ENCODE measurements at places on chromosomes 5 and 9.

DNA sequence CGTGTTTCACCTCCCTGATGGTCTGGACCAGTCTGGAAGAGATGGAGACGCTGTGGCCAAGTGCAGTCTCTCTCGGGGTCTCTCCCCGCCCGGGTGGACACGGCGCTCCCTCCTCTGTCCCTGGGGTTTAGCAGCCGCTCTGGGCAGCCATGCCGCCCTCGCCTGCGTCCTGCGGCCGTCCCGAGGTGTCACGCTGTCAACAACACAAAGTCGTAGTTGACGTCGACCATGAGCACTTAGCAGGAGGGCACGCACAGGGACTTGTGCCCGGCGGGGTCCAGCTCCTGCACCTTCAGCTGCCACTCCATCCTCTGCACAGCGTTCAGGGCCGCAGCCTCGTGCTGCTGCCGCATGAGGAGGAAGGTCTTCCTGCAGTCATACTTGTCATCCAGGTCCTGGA lies 368.9 kb downstream of the CDH9 start:
- DNase-seq: no peak

GRCh38 chr5:131607903-131608540 lies 27.0 kb downstream of the RAPGEF6 start:
- DNase-seq: no peak

GRCh38 chr5:152151113-152151512 lies 226.5 kb upstream of the GLRA1 start:
- no peak for DNase-seq

GRCh38 chr5:90386099-90386710 lies 23.4 kb downstream of the CETN3 start:
- DNase-seq: no peak

- DNase-seq: peak; percentile 46
Observed at GRCh38 chr9:91775011-91775707, 174.9 kb downstream of the ROR2 start.

DNA sequence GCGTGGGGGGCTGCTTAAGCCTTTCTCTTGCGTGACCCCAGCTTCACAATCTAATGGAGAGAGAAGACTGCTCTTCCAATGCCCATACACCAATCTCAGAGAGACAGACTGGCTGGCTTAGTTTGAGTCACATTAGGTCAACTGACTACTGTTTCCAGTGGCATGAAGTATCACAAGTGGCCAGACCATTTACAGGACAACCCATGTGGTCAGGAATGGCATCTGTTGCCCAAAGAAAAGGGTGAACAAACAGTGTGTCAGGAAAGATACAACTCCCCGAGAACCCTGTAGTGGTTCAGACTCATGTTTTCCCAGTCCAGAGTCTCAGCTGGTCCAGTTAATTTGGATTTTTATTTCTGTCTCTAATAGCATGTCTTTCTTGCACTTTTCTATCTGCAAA lies 177.4 kb upstream of the IL12B start:
- no peak for DNase-seq

DNA sequence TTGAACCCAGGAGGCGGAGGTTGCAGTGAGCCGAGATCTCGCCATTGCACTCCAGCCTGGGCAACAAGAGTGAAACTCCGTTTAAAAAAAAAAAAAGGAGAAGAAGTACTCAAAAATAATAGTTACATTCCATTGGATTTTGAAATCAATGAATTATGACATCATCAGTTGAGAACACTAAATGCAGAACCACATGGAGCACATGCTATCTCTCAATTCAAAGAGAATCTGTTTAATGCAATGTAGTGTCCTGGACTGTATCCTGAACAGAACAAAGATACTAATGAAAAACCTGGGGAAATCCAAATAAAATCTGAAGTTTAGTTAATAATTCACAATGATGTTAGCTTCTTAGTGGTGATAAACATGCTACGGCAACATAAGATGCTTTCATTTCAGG lies 20.3 kb downstream of the CDC14B start:
- DNase-seq: no peak

DNA sequence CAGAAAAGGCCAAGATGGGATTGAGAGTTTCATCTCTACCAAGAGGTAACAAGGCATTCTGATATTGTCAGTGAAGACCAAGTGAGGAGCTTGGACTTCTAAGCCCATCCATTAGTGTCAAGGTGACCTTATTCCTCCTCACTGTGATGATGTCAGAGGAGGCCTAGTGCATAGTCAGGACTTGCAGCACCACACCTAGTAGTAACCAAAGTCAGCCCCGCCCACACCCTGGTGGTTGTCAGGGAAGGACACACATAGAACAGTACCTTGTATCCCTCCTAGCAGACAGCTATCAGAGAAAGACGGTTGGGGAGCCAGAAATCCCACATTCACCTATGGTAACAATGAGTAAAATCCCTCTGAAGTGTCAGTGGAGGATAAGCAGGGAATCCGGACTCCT lies 111.7 kb downstream of the AP3B1 start:
- no peak for DNase-seq

GRCh38 chr5:98454407-98454806 lies 319.1 kb upstream of the RGMB start:
- no peak for DNase-seq

- no peak for DNase-seq
Observed at GRCh38 chr5:168426007-168426863, 60.0 kb upstream of the RARS1 start.

DNA sequence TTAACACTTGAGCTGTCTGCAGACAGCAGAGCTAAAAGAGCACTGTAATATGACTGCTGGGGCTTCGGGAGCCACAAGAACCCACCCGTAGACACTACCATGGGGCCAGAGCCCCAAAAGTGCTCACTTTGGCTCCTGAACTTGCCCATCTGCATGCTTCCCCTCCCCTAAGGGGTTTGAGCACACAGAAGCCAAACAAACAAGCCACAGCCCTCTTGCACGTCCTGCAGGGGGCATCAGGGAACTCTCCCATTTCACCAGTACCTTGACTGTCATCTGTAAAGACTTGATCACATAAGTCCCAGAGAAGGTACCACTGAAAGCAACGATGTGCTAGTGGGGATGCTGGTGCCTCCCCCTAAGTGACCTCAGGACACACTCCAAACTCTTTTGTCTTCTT lies 681.8 kb downstream of the SEMA5A start:
- no peak for DNase-seq

DNA sequence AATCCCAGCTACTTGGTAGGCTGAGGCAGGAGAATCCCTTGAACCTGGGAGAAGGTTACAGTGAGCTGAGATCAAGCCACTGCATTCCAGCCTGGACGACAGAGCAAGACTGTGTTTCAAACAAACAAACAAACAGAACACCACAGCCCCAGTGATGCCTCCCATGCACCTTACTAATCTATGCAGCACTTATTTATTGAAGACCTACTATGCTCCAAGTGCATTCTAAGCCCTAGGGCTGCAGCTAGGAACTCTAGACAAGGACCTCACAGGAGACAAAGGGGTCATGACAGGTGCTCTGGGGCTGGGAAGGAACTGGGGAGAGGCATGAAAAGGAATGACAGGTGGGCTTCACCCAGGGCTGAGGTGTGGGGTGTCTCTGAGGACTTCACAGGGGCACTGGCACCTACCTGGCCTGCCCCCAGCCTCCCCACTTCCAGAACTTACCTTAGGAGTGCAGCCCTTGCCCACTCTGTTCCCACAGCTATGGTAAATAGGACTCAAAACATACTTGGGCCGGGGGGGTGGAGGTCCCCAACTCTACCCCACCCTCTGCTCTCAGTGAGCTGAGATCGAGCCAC lies 69.4 kb downstream of the C9orf50 start:
- no peak for DNase-seq

GRCh38 chr9:6708732-6709131 lies 49.0 kb upstream of the KDM4C start:
- DNase-seq: no peak

- no peak for DNase-seq
Observed at GRCh38 chr9:96719521-96719920, 58.4 kb downstream of the ZNF510 start.

DNA sequence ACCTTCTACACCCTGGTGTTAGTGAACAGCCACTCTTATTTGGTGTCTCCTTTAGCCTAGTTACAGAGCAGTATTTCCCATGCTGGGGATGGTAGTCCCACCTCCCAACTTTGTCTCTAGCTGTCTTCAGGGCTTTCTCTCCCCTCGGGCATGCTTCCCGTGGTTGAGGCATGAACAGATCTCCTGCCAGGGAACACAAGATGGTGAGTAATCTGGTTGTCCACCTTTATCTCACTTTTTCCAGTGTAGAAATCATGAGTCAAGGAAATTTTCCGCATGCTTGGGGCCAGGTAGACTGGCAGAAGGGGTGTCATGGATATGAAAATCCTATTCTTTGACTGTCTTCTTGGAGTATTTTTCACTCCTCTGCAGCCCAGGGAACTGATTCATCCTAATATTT lies 532.9 kb downstream of the ANXA1 start:
- DNase-seq: no peak

- no peak for DNase-seq
Observed at GRCh38 chr9:122286764-122287163, 22.1 kb downstream of the MRRF start.

GRCh38 chr5:150159031-150159430 lies 3.4 kb upstream of the PDGFRB start:
- no peak for DNase-seq

DNA sequence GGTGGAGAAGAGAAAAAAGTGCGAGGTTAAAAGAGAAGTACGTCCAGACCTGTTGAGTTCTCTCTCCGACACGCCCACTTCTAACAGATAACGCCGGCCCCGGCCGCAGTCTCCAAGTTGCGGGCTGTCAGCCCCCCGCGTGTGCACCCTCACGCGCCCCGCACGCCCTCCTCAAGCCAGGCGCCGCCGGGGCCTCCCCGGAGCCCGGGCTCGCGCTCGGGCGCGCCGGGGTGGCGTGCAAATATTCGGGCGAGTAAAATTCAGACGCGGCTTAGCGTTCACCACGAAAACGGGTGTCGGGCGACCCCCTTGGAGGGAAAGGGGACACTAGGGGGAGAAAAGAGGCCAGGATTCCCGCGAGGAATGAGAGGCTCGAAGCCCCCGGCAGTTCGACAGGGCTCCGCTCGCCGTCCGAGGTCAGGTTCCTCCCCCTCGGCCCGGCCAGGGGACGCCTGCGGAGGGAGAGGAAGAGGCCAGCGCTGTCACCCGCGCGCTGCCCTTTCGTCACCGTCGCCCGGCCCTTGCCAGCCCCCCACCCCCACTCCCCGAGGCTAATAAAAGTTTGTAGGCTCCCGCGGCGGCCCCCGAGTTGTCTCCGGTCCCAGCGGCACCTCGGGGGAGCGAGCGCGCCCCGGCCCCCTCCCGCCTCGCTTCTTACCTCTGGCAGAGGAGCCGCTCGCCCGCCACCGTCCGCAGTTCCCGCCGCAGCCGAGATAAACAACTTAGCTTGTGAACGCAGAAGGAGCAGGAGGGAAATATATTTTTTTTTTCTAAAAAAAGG lies 743 bp downstream of the NR3C1 start:
- peak; percentile 58 for DNase-seq

GRCh38 chr9:132040246-132040645 lies 39.4 kb downstream of the MED27 start:
- DNase-seq: no peak

DNA sequence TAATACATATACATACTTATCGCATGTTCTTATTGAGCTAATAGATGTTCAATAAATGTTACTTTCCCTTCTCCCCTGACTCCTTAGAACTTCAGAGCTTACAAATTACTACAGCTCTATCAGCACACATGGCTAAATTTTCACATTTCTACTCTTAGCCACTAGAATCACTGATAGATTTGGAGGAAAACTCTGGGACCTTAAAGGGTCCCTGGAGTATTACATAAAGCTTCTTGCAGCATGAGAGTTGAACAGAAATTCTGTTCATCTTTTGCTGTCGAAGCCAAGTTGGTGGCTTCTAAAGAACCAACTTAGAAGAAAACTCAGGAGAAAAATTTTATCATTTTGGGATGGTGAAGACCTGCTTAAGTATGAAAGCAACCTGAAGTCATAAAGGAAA lies 15.5 kb downstream of the B4GALT1 start:
- DNase-seq: no peak

DNA sequence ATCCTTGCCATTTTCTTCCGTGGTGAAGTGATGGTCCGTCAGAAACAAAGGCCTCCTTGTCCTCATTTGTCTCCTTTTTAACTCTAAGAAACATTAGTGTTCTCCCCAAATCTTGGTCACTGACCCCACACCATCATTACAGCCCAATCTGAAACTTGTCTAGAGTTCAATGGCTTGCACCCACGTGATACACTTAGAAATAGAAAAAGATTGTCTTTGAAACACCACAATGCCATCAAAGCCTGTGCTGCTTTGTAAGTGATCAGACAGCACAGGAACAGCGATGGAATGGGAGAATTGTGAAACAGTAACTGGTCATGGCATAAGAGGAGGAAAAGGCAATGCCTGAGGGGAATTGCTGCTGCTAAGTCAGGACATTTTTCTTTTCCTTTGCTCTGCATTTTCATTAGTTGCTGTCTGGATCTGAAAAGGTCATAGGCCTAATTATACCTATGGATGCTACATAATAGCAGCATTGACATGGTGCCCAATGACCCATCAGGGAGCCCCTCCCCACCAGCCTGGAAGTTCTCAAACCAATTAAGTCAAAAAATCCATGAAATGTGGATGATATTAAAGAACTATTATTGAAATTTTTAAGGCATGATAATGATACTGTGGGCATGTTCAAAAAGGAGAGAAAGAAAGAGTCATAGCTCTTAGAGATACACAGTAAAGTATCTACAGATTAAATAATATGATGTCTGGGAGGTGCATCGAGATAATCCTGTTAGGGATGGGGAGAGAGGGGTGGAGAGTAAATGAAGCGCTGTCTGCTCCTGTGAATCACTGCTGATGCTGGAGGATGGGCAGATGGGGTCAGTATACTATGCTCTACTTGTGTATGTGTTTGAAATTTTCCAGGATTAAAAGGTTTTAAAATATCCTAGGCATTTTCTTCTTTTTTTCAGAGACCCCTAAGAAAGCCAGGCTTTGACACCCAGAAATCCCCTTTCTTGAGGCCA lies 83.6 kb downstream of the ENC1 start:
- no peak for DNase-seq

- no peak for DNase-seq
Observed at GRCh38 chr9:109973336-109973735, 193.3 kb downstream of the PALM2AKAP2 start.

- no peak for DNase-seq
Observed at GRCh38 chr5:95445995-95446394, 54.8 kb downstream of the FAM81B start.

DNA sequence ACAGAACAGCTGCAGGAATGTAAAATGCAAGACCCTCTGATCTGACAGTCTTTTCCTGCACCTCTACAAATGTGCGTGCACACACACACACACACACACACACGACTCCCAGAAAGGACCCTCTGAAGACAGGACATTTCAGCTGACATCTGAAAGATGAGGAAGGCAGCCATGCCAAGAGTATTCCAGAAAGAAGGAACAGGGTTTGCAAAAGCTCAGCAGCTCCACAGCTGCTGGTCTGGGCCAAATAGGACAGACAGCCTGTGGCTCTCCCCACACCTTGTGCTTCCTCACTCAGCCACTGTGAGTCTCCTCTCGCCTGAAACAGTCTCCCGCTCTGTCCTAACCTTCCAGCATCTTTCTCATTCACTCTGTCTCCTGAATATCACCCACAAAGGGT lies 189.0 kb downstream of the PALM2AKAP2 start:
- no peak for DNase-seq

GRCh38 chr5:141208478-141208877 lies at the start of gene PCDHB12:
PCDHB12 (plus strand) TSS chr5:141208719; CDS start chr5:141208908, 189 bp downstream.
- DNase-seq: no peak

All from activated B cell treated with CpG ODN at 0.5 μM for 24 hours (primary cell).